ENCODE measurements at places on chromosomes 2 and 18. TPM values are rescaled to one million over a fixed set of nuclear protein-coding genes. Genes with fewer than 3 reads are reported as not detected.

- DNase-seq = no peak
Measured at GRCh38 chr2:31219131-31219969, 2.0 kb upstream of the CAPN14 start.

DNA sequence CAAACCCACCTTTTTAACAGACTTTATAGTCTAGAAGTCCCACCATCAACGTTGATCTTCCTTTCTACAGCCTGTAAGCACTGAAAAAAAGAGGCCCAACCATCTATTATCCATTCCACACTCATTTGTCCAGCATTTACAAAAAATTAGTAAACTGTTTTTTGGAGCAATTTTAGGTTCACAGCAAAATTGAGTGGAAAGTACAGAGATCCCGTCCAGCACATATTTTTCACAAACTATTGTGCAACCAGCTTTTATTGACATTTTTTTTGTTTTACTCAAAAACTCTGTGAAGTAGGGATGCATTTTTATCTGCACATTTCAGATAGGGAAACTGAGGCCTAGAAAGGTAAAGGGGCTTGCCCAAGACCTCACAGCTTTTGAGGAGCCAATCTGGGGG is 68.6 kb downstream of the TNP1 start:
- DNase-seq = no peak

- no peak for DNase-seq
Measured at GRCh38 chr2:191359133-191359532, 113.9 kb downstream of the MYO1B start.

- DNase-seq = peak; percentile 90
Measured at GRCh38 chr2:44955593-44956392, 14.3 kb downstream of the SIX3 start.

- DNase-seq = no peak
Measured at GRCh38 chr2:10369269-10370255, 66.9 kb downstream of the HPCAL1 start.

GRCh38 chr2:38109732-38110181 is 33.8 kb upstream of the CYP1B1 start:
- DNase-seq = no peak

DNA sequence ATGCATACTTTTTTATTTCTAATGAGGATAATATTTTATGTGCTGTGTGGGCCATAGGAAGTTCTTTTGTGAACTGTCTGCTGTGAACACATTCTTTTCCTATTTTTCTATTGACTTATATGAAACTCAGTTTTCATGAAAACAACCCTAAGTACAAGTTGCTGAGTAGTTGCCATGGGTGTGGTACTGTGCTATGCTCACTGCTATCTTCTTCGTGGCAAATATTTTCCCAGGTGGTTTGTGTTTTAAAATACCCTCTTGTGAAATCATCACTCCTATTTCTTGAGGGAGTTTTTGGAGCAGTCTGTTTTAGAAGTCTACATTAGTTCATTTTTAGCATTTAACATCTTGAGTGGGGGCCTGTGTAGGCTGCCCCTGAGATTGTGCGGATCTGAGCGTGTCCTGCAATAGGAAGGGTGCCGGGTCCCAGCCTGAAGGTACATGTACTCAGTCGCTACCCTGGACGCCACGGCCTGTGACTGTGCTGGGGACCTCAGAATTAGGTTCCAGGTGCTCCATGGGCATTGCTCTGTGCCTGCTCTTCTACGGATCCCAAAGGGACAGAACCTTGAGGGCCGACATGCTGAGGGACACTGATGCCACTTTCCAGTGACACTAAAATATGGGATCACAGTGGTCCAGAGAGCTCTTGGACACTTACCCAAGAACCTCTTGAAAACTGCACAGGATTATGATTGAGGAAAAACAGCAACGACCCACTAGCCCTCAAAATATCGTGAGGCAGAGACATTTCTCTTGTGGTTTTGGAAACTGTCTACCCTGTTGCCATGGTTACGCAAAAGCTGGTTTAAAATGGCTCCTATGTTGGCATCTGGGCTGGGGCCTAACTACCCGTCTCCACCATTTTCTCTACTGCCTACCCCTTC is 480.4 kb downstream of the TGIF1 start:
- no peak for DNase-seq

GRCh38 chr18:51824746-51825145 is 515.3 kb upstream of the DCC start:
- no peak for DNase-seq

- no peak for DNase-seq
Measured at GRCh38 chr18:78999939-79000338, 20.3 kb downstream of the SALL3 start.

DNA sequence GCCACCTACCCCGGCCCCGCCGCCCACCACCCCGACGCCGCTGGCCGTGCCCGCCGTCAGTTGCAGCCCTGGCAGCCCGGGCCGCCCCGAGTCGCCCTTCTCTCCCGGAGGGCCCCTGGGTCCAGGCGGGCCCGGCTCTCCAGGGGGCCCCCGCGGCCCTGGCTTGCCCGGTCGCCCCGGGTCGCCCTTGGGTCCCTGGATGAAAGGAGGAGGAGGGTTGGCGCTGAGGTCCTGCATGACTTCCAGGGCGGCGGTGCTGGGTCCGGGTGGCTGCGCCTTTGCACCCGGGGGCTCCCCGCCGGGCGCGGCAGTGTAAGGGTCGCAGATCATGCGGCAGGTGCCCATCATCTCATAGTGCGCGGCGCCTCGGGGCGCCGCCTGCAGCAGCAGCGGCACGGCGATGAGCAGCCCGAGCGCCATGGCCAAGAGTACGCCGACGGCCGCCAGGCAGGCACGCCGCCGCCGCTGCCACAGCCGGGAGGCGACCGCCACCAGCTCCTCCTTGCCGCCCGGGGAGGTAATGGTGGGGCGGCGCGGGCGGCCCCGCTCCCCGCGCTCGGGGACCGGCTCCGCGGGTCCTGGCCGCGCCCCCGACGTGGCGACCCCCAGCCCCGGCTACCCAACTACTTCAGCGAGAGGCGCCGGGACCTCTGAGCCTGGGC is 570 bp downstream of the C1QL2 start:
- DNase-seq = no peak

DNA sequence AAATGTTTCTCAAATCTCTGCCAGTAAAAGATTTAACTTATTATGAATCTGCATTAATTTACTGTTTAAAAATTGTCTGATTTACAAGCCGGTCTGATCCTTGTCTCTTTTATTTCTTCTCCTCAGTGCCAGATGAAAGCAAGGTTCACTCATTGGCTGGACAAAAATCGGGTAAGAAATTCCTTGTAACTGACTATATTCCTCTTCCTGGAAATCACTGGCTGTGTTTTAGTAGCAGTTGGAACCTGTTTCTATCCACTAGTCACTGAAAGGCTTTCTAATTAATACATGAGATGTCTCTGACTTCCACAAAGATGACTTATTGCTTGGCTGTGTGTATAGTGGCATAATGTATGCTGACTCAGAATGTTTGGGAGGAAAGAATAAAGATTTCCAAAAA is 436.6 kb upstream of the NRP2 start:
- DNase-seq = no peak

DNA sequence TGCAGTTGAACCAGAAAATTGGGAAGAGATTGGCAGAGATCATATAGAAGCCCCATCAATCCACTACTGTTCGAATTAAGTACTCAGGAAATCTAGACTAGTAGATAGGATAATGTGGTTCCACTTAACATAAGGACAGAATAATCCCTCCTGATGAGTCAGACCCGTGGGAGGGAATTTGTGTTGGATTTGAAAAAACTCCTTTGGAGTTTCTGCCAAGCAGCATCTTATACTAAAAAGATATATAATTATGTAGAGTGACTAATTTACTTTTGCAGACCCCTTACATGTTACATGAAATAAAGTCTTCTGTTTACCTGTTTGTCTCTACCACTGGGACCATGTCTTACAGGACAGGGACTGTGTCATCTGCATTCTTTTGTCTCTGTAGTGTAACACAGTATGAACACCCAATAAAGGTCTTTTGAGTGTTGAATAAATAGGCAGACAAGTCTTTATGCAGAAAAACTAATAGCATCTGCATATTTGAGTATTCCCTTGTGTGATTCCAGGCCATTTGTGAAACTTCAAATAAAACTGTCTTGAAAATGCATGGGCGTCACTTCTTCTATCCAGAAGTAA is 122.6 kb upstream of the DNAJC10 start:
- DNase-seq = no peak

DNA sequence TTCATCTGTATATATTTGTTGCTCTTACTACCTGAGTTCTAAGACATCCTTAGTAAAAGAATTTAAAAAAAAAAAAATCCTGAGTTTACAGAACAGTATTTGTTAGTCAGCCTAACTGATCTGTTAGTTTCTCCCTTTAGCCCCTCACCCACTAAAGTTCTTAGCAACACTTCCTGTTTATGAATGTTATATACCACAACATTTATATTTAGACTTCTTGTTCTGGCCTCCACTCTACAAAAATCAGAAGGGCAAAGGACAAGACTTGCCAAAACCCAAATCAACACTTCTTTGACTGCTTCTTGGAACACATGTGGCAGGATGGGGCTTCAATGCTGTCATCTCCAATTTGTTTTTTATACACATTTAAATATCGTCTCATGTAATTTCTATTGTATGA is 71.1 kb downstream of the MGAT5 start:
- no peak for DNase-seq

Gene NEU2
- total RNA-seq = not detected

Gene SCN9A
- not detected for total RNA-seq

Gene LRATD1
- not detected for total RNA-seq

Gene UNC80
- not detected for total RNA-seq

Gene PSTPIP2
- 11.5 TPM for total RNA-seq

Gene MFSD6
- total RNA-seq = 35.4 TPM

Gene MYOM1
- 0.95 TPM for total RNA-seq

Gene PSMA8
- 2.0 TPM for total RNA-seq

Gene PLCD4
- total RNA-seq = 0.83 TPM

All from activated CD4-positive, alpha-beta T cell treated with anti-CD3 and anti-CD28 coated beads for 36 hours (primary cell).